Activated T-cell treated with anti-CD3 and anti-CD28 coated beads for 4 hours (primary cell): ENCODE measurements at places on chromosomes 11 and 22.
A peak's percentile ranks its signal among the peaks of the same experiment; 100 is the strongest.

- no peak for DNase-seq
Observed at GRCh38 chr22:37277384-37277783, 4.9 kb upstream of the CYTH4 start.

- DNase-seq = no peak
Observed at GRCh38 chr22:23001463-23001862, 68.9 kb upstream of the GNAZ start.

GRCh38 chr11:81301166-81301830 is 1432.4 kb downstream of the FAM181B start:
- DNase-seq = no peak

DNA sequence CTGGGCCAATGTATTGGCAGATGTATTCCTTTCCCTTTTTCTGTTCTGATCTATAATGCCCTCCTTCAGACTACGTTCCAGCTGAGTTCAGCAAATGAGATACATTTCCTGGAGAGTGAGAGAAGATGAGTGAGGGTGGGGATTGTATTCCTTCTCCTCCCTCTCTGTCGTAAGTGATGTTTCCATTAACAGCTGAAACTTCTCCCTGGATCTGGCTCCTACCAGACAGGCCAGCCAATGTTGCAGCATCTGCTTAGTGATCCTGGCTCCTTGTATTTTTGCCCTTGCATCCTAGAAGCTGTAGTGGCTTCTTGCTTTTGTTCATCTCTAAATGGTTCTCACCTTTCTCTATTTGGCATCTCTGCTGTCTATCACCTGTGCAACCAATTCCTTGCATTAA is 48.2 kb upstream of the MTMR2 start:
- no peak for DNase-seq

GRCh38 chr22:43185860-43186261 is 1.1 kb downstream of the TTLL12 start:
- DNase-seq = no peak

DNA sequence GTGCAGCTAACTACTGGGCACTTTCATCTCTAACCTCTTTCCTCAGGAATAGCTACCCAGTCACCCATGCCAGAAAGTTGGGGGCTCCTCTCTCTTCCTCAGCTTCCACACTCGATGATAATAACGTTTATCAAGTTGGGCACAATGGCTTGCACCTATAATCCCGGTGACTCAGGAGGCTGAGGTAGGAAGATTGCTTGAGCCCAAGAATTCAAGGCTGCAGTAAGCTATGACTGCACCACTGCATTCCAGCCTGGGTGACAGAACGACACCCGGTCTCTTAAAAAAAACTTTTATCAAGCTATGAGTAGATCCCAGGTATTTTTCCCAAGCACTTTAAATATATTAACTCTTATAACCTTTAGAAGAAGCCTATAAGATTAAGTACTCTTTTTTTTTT is 2.0 kb downstream of the SF3A1 start:
- DNase-seq = no peak

- no peak for DNase-seq
Observed at GRCh38 chr11:30313580-30313979, 9.3 kb upstream of the ARL14EP start.

GRCh38 chr11:123034597-123034996 is 27.3 kb downstream of the HSPA8 start:
- no peak for DNase-seq

DNA sequence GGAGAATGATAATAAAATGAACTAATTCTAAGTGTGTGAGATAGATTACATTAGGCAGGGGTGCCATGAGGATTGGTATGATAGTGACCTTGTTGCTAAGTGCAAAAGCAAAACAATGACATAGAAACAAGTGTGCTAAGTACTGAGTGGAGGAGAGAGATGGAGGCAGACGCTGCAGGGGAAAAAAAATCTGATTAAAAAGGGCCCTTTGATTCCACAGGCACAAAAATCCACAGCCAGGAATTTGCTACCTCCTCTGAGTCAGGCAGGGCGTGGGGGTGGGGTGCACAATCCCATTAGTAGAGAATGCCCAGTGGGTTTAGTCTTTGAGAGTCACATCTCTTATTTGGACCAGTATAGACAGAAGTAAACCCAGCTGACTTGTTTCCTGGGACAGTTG is at the start of gene CNTF:
Gene CNTF (plus strand): TSS at position 322 of the 400 bp plus-strand sequence. CDS start 88 bp downstream, outside the sequence.
- no peak for DNase-seq

GRCh38 chr11:77542296-77542695 is 47.5 kb upstream of the AQP11 start:
- no peak for DNase-seq

DNA sequence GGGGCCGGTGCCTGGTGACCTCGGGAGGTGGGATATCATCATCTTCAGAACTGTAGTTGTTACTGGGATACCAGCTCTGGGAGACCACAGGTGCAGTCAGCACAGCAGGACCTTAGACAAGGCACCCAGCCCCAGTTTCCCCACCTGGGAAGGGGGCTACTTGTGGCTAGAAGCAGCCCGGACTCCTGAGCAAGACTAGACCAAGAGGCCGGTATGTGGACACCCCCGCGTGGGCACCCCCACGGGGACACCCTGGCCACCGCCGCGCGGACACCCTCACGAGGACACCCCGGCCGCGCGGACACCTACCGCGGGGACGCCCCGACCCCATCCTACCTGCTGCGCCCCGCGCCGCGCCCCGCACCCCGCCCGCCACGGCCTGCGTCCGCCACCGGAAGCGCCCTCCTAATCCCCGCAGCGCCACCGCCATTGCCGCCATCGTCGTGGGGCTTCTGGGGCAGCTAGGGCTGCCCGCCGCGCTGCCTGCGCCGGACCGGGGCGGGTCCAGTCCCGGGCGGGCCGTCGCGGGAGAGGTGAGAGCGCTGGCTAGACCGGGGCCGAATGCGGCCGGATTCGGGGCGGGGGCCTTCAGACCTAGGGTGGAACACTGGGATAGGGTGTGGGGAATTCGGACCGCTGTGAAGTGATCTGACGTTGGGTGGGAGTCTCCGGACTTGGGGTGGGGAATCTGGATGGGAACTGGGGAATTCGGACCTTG is at the start of the genes COMT and TXNRD2:
Gene COMT (plus strand): TSS at position 408 of the 718 bp plus-strand sequence. CDS start 20,755 bp downstream, outside the sequence.
Gene TXNRD2 (minus strand): TSS at position 454 of the 718 bp plus-strand sequence. CDS start 15 bp downstream, at position 439.
- peak; percentile 48 for DNase-seq

GRCh38 chr11:121194731-121195596 is 93.9 kb downstream of the TECTA start:
- DNase-seq = peak; percentile 40

- no peak for DNase-seq
Observed at GRCh38 chr11:13929395-13929891, 33.1 kb upstream of the SPON1 start.

- no peak for DNase-seq
Observed at GRCh38 chr11:44729063-44729462, 2.3 kb downstream of the TSPAN18 start.

GRCh38 chr11:60914633-60915247 is 782 bp downstream of the TMEM109 start:
- DNase-seq = peak; percentile 25

- DNase-seq = no peak
Observed at GRCh38 chr22:33119044-33119443, 60.9 kb upstream of the SYN3 start.

DNA sequence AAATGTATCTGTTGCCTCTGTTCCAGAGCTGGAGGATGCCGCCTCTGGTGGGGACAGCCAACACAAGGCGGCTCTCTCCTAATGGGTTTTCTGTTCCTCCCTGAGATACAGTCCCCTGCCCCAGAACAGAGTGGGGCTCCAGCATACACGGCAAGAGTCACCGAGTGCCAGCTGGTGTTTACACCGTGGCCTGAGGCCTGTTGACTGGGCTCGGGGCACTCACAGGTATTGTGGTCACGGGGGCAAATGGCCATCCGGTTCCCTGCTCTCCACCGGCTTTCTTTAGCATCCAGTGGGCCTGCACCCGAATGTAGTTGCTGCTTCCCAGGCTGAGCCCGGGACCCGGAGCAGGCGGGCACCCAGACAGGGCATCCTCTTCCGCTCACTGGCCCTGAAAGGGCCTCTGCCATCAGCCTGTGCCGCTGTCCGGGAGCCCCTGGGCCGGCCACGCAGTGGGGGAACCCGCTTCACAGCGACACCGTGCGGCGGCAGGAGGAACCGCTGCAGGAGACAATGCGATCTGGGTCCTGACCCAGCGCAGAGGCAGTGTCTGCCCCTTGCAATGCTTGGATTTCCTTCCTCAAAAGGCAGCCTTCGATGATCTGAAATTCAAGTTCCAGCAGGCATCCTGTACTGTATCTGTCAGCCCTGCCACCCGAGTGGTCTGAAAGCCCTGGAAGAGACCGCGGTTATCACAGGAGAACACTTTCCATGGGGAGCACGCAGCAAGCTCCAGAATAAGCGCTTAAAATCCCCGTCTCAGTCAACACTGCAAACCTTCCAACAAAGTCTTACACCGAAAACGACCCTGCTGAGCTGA is 859 bp upstream of the KRTAP5-5 start:
- DNase-seq = peak; percentile 36

DNA sequence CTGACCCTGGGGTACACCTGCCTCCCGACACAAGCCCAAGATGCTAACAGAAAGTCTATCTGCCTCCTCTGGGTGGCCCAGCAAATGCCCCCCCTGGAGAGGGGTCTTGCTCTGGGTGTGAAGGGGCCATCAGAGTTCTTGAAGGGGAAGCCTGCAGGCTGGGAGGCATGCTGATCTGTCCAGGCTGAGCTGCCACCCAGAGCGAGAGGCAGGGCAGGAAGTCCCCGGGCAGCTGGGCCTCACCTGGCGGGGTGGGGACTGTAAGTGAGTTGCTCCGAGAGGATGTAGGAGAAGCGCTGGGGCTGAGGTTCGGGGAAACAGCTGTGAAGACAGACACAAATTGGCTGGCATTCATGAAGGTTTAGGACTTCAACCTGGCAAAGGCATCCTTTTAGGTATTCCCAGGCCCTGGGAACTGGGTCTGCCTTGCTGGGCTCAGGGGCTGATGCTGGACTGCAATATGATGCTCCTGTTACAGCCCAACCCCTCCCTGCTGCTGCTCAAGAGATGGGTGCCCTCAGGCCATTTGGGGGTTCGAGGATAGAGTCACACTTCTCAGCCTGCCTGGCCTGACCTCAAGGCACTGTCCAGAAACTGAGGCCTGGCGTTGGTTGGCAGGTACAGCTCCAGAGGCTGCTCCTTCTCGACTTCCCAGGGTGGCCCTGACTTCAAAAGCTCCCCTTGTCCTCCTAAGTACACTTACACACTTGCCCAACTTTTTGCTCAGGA is 60.2 kb upstream of the LYVE1 start:
- DNase-seq = no peak

DNA sequence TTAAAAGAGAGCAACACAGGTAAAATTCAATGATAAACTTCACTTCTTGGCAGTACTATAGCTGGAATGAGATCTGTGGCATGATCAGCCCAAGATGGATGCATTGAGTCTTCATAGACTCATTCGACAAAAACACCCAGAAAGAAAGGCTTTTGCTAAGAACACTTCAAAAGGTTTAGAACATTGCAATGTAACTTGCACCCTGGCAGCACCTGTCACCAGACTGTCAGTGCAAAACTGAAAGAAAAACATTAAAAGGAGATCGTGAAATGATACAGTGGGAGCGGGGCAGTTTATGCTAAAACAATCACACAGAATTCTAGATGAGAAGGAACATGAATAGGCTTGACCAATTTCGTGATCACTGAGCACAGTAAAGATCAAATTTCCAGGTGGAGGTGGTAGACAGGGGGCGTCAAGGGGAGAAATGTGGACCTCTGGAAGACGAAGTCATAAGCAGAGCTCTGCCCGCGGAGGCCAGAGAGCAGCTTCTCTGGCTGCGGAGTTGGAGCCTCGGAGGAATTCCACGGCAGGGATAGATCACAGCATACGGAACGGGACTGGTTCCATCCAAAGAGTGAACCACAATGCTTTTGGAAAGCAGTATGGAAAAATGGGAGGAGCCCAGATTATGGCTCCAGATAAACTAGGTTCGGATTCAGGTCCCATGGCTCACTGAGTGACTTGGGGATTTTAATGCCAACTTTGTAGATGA is 11.9 kb downstream of the VSIG10L2 start:
- DNase-seq = no peak

GRCh38 chr11:3807909-3808860 is at the start of gene PGAP2:
TSS of gene PGAP2 (plus strand) at chr11:3808560. CDS start at chr11:3811260, 2,700 bp downstream.
- DNase-seq = no peak

DNA sequence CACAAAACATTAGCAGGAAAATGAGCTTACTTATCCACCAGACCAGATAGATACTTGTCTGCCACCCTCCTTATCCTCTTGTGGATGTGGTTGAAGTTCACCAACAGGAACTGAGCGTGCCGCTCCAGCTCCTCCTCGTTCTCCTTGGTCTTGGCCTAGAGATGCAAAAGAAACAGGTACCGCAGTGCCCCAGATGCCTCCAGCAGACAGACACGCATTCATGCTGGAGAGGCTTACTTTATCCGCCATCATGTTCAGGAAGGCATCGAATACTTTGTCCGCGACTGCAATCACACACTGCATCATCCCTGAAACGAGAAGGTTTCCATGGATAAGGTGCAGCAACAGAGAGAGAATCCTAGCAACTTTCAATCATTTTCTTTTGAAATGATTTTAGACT is 21.0 kb upstream of the SERPIND1 start:
- DNase-seq = no peak

DNA sequence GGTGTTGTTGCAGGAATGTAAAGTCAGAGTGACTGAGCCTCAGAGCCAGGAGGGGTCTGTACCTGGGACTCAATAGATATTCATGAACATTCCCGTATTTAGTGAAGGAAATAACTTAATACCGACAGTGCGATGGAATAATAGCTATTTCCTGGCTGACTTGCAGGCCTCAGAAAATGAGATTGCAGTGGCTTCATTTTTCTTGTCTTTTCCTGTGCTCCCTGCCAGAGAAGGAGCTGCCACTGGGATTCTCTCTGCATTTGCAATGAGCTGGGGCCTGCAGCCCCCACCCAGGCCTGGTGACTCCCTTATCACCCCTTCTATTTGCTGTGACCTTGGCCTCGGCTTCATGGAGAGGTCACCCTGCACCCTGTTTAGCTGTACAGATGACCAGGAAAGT is 173.4 kb downstream of the MIAT start:
- no peak for DNase-seq

- DNase-seq = no peak
Observed at GRCh38 chr11:60831501-60832079, 10.3 kb upstream of the CCDC86 start.

DNA sequence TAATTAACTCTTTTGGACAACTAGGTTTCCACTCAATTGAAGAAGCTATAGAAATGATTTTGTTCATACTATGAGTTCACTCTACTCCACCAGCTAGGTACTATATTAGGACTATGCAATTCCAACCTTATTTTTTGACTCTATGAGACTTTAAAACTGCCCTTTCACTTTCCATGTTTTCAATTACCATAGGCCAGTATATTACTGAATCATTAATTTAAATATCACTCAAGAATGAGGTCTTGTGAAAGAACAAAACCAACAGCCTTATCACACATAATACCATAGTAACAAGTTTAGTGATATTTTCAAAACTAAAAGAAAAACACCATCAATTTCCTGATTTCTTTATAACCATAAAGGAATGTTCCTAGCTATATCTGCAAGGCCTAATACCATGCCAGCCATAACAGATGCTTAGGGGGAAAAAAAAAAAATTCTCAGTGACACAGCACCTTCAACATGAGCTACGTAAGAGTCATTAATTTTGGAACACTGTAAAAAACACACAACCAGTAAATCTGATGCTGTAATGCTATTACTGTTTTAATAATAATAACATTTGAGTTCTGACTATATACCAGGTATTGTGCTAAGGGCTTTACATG is 6.1 kb downstream of the DCUN1D5 start:
- DNase-seq = no peak
